ENCODE measurements at places on chromosomes 11 and 22. TPM values are rescaled to one million over a fixed set of nuclear protein-coding genes. Genes with fewer than 3 reads are reported as not detected.

Gene GLB1L3
- polyA plus RNA-seq, result 0.17 TPM

Gene C11orf86
- polyA plus RNA-seq, result not detected

Gene TRIM51
- not detected for polyA plus RNA-seq

Gene MYOD1
- polyA plus RNA-seq, result not detected

Gene GP1BB
- 5.4 TPM for polyA plus RNA-seq

GRCh38 chr22:17496841-17497240 lies 66.5 kb upstream of the SLC25A18 start:
- DNase-seq, result no peak

GRCh38 chr11:35787626-35788025 lies 125.1 kb downstream of the TRIM44 start:
- DNase-seq, result no peak

DNA sequence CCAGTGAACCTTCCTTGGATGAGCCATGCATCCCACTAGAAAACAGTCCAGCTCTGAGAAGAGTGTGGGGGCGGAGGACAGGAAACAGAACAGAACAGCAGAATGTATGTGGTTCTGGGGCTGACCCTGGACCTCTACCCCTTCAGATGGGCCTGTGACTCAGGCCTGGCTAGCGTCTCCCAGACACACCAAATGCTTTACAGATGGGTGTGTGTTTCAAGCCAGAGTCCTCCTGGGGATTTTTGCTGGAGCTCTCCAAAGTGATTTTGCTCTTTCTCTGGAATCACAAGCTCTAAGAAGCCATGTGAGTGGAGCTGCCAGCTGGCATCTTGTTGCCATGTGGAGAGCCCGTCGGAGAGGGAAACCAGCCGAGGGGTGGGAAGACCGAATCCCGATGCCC lies 13.2 kb upstream of the C1QTNF4 start:
- DNase-seq, result no peak
